A172 (cell line): ENCODE measurements at places on chromosomes 5 and 9. TPM values are rescaled to one million over a fixed set of nuclear protein-coding genes. Genes with fewer than 3 reads are reported as not detected.

The SMIM33 gene
- not detected in 2 replicates for total RNA-seq

The ACO1 gene
- total RNA-seq: 55.9 and 56.6 TPM in 2 replicates

The LCN12 gene
- total RNA-seq: 0.07 and 2.2 TPM in 2 replicates

The AFAP1L1 gene
- 0.36 and 1.4 TPM in 2 replicates for total RNA-seq

The DBH gene
- total RNA-seq: 0.02 TPM in 1 of 2 replicates, not detected in the other

The GOLM1 gene
- 142 and 155 TPM in 2 replicates for total RNA-seq

DNA sequence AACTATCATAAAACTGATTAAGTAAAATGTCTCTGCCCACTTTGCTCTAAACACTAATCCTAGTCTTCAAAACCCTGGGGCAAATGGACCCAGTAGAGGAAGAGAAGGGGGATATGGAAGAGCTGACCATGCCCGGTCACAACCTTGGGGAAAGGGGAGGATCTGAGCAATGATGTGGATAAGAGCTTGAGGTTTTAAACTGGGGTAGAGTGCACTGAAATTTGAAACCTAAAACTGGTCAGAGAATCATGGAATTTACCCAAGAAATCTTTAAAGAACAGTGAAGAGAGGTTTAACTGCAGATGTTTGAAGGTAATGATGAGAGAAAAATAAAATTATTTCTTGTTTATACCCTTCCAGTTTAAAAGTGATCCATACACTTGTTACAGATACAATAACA is 110.8 kb downstream of the MRPS30 start:
- no peak for DNase-seq

- DNase-seq: no peak
Observed at GRCh38 chr5:95390812-95391492, at the start of gene FAM81B. Gene FAM81B, plus strand, starts transcription at chr5:95391366. Its CDS starts 24 bp downstream, at chr5:95391390.

DNA sequence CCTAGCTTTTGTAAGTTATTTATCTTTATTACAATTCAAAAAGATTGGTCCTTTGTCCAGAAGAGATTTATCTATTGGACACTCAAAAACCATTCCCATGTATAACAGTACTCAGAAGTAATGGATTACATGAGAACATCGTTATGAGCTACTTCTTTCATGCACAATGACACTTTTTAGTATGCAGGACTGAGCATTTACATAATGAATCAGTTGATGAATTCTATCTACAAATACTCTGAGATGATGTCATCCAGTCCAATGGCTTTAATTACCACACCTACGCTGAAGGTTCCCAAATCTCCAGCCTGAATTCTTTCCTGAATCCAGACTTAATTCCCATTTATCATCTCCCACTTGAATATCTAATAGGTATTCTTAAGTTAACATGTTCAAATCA is 75.3 kb downstream of the PTBP3 start:
- no peak for DNase-seq

- DNase-seq: no peak
Observed at GRCh38 chr5:145510769-145511168, 324.4 kb downstream of the PRELID2 start.

DNA sequence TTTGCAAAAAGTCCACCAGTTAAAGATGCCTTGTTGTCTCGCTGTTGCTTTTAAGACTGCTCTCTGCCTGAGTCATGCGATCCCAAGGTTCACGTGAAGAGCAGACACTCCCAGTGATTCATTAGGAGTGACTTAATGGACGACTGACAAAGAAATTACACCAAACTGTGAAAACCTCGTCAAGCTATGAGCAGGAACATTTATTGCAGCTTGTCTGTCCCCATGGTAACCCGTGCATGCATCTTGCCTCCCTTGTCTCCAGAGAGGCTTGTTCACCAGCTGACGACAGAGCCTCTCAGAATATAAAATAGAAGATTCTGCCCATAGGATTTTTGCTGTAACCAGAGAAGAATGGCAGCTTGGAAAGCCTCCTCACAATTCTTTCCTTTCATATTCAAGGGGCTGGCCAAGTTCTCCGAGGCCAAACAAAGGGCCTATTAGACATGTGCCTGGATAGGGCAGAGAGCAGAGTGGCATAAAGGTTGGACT is 352.7 kb downstream of the SPOCK1 start:
- DNase-seq: peak; percentile 90

- no peak for DNase-seq
Observed at GRCh38 chr5:173762045-173762444, 126.1 kb upstream of the CPEB4 start.

DNA sequence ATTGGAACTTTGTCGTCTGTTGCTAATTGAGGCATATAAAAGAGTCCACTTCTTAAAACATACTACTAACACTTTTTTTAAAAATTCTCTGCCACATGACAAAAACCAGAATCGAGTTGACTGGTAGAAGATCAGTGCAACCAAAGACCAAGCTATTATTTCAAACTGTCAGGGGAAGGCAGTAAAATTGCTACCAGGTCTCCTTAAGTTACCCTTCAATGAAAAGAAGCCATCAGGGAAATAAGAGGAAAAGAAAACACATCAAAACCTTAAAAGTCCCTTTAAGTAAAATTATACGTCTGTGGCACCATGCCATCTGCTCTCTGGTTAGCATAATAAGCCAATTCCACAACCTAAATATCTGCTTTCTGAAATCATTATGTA is 9.6 kb downstream of the ZNF608 start:
- no peak for DNase-seq

DNA sequence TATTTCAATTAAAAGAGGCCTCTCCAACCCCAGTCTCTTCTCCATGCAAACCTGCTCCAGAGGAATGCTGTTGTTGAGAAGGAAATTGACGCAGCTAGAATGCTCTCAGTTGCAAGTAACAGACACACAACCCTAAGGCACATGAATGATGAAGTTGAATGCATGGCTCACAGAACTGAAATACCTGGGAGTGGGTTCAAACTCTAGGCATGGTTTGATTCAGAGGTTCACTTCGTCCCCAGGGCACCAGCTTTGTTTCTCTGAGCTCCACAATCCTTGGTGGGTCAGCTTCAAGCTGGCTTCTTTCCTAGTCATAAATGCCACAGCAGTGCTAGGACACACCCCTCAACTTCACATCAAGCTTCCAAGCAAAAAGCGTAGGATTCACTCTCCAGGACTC is 4.6 kb downstream of the ACTL7B start:
- DNase-seq: no peak

GRCh38 chr9:79883073-79883645 is 311.4 kb downstream of the TLE4 start:
- no peak for DNase-seq

DNA sequence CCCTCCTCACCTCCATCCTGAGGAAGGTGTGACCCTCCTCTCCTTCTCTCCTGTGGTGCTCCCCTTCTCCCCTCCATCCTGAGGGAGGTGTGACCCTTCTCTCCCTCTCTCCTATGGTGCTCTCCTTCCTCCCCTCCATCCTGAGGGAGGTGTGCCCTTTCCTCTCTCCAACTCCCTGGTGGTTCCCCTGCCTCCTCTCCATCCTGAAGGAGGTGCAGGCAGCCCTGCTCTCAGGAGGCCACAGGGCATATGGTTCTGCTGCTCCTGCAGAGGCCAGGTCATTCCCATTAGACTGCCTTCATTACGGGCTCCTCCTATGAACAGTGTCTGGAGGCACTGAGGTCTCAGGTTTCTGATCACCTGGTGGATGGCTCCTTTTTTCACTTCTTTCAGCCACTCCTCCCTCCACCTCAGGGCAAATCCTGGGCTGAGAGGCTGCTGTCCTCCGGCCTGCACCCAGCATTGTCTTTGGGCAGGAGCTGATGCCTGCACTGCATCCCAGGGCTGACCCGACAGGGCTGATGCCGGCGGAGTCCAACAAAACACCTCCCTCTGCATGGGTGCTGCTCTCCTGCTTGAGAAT is 197.1 kb downstream of the MED10 start:
- DNase-seq: no peak

DNA sequence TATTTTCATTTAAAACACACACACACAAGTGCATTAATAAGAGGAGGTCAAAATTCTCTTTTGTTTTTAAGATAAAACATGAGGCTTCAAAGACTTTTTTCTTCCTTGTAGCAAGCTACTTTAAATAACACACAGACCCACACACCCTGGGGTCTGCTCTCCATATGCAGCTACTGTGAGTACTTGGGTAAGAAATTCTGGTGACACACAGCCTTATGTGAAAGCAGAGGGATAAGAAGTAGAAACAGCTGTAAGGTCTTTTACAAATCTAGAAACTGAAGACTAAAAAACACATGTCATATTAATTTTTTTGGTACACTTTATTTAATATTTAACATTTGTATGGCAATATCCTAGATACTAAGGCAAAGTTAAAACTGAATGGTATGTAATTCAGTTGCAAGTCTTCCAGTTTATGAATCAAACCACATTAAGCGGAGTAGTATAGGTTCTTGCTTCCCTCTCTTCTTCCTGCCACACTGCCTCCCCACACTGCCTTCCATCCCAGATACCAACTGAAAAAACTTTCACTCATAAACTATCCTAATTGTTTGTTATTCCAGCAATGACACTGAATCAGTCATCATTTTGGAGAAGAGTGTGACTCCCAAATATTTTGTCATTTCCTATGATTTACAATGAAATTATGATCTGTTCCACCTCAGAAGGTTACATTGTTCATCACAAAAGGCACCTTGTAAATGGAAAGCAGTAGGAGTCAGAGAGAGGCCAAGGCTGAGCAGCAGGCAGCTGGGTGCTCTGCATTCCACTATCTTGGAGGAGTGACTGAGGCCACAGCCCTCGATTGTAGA is 92.0 kb downstream of the PLCXD3 start:
- peak; percentile 88 for DNase-seq

- DNase-seq: no peak
Observed at GRCh38 chr5:36208786-36209185, 32.9 kb downstream of the NADK2 start.

DNA sequence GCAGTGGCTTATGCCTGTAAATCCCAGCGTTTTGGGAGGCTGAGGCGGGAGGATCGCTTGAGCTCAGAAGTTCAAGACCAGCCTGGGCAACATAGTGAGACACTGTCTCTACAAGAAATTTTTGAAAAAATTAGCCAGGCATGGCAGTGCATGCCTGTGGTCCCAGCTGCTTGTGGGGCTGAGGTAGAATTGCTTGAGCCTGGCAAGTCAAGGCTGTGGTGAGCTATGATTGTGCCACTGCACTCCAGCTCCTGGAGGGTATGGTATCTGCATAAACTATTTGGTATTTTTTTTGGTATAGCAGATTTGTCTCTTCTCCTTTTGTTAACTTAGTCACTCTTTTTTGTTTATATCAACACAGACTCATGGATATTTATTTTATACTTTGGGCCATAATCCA is 61.5 kb upstream of the TEX48 start:
- DNase-seq: no peak

GRCh38 chr5:34485768-34486030 is 170.4 kb upstream of the RAI14 start:
- DNase-seq: no peak

DNA sequence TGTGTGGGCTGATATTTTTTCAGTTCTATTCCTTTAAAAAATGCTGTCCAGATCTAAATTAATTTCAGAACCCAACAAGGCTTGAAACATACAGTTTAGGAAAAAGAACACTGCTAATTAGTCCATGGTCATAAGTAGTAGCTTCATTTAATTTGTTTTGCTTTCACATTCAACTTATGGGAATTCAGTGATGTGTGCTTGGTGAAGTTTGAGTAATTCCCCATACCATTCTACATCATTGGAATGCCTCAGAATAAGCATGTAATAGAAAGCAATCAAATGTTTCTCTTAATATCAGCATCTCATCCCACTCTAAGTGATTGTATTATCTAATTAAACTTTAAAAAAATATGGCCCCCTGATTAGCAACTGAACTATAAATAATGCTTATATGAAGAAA is 2.7 kb downstream of the CNTLN start:
- DNase-seq: no peak

DNA sequence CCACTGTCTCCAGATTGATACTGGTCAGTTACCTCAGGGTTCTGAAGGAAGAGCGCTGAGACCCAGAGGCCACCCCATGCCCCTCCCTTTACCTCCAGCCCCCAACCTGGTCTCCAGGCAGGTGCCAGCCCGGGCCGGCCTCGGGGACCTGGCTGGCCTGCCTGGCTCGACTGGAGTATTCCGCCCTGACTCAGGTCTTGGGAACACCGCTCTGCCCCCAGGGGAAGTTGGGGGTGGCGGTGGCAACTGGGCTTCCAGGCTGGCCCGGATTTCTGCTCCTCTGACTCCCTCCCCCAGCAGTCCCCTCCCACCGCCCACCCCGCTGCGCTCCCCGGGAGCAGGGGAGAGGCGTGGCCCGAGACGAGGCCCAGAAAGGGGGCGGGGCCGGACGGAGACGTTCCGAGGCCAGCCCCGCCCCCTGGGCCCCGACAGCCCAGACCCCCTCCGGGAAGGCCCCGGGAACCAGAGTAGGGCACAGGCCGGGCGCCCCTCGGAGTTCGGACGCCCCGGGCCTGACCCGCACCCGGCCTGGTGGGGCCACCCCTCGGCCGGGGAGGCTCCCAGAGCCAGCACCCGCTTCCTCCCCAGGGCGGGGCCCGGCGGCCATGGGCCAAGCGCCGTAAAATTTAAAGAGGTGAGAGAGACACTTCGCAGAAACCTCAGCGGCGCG is 82.5 kb upstream of the ZBTB43 start:
- peak; percentile 90 for DNase-seq

GRCh38 chr9:127884976-127885490 is 7.6 kb upstream of the AK1 start:
- DNase-seq: no peak

DNA sequence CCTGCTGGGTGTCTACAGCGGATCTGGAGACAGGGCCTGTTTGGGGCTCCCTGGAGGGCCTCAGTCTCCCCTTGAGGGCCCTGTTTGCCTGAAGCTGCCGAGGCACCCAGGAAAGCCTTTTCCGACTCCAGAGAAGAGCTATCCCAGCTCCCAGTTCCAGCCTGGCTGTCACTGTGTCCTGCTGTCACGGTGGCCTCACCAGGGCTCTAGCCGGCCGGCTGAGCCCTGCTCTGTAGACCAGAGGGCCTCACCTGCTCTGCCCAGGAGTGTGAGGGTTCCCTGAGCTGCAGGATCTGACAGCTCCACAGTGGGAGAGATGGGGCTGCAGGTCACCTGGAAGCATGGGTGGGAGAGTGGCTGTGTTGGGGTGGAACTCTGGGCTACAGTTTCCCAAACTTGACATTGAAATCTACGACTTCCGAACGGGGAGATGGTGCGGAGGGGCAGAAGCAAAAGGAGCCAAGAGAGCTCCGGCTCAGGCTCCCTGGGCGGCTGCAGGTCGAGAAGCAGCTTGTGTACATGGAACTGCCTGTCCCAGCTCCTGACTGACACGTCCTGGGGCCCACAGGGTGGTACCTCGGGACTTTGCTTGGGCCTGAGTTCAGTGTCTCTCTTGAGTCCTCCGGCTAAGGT is 94.9 kb downstream of the CACNA1B start:
- DNase-seq: no peak

DNA sequence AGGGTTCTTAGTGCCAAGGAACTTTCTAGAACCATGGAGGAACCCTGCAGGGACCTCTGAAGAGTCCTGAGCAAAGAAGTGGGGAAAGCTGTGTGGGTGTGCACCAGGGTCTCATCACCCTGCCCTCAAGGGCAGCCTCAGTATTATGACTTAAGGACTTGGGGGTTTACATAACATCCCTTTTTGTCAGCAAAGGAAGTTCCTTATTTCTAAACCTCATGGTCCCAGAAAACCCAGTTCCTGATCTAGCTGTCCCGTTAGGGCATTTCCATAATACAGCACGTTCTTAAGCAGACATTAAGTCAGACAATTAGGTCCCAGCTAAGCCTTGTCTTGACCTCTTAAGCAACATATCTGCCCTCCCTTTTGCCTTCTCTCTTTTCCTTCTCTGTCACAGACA is 57.3 kb downstream of the DAPK1 start:
- DNase-seq: no peak
